Stimulated activated CD4-positive, alpha-beta T cell treated with anti-CD3 and anti-CD28 coated beads, Interleukin-15, amount 100 ng/mL, for 48 hours (primary cell): ENCODE measurements at places on chromosomes 11 and 22.

DNA sequence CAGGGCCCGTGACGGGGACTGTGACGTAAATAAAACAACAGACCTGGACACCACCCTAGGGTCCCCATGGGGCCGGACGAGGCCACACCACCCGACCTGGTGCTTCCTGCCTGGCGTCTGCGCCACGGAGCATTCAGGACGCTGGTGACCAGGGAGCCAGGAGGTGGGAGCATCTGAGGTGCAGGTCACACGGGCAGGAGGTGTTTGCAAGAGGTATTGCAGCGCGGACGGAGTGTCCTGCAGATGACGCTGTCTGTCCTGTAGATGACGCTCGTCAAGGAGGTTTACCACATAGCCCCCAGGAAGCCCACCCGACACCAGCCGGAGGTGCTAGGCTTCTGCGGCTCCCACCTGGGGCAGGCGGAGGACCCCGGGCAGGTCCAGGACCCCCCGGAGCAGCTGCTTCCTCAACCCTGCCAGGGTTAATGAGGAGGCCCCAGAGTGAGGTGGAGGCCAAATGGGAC is 986 bp upstream of the MUC5B start:
- no peak for DNase-seq

GRCh38 chr11:74417379-74417804 is 19.2 kb upstream of the PGM2L1 start:
- DNase-seq, result no peak

GRCh38 chr11:92266806-92267205 is 42.2 kb downstream of the FAT3 start:
- no peak for DNase-seq

- DNase-seq, result no peak
Measured at GRCh38 chr11:35145271-35145670, 6.3 kb downstream of the CD44 start.

DNA sequence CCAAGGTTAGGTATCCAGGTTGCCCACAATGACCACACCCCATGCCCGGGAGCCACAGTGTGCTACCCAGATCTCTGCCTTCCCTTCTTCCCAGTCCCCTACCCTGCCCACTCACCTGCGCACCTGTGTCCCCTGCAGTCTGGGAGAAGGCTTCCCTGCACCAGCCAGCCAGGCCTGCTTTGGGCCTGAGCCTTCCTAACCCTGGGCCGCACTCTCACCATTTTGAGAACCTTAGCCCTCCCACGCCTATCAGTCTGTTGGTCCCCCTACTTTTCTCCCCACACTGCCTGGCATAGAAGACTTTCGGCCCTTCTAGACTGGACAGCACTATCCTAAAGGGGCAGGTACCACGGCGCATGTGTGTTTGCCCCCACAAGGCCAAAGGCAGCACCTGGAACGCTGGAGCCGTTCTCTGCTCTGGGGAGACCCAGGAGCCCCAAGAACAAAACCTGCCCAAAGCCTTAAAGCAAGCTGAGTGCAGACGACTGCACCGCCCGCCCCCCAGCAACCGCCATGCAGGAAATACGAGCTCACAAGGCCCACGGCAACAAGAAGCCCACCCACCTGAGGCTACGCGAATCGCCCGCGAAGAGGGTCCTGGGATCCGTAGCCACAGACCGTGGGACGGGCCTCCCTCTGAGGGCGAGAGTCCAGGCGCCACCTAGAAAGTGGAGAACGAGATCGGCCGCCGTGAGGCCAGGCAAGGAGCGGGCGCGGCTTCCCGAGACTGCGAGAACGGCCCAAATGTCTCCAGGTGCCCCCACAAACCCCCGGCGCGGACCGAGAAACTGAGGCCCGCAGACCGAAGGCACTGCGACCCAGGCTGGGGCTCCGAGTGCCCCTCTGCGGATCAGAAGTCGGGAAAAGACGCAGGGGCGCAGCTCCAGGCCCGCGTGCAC is 546 bp downstream of the GNB1L start:
- no peak for DNase-seq

DNA sequence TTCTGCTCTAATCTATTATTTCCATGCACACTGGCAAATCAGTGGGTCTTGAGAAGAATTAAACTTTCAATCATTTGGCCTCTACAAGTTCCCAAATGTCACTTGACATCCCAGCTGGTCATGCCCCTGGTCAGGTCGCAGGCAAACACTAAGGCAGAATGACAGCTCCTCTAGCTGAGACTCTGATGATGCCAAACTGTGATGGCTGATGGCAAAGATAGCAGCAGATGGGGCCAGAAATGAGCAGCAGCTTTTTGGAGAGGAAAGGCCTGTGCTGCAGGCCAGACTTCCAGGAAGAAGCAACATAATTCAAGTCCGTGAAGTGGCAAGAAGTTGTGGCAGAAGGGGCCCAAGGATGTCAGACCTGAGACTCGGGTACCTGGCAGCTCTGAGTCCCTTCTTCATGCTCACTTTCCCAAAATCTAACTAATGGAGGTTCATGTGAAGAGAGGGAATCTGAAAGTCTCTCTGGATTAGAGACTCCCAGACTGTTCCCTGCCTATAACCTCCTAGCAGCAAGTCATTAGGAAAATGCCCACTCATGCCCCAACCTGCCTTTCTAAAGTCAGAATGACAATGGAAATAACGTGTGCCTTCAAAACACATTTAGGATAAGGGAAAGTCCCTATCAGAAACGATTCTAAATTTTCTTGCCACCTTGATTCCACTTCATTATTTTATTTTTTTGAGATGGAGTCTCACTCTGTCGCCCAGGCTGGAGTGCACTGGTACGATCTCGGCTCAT is 9.4 kb upstream of the PMM1 start:
- DNase-seq, result no peak

GRCh38 chr22:20133930-20134549 is 2.4 kb downstream of the ZDHHC8 start:
- no peak for DNase-seq
